CD4-positive, alpha-beta T cell treated with Interleukin-1 beta for 1 hour (primary cell): ENCODE measurements at places on chromosomes 6 and 20.

DNA sequence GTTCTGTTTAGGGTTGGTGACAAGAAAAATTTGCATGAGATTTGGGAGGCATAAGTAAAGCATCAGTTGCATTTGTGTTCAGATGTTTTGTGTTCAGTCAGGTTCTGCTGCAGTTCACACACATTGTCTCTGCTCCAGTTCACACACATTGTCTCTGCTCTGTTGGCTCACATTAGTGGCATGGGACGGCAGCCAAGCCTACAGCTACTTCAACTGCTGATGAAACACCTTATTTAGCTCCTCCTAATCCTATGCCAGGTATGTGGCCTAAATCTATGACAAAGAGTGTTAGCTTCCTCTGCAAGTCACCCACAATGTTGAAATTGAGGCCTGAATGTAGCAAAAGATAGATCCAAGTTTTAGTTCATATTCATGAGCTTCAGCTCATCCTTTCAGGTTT lies 278.1 kb upstream of the SYNCRIP start:
- no peak for DNase-seq

- no peak for DNase-seq
These were observed 36.5 kb upstream of the BCLAF1 start for GRCh38 chr6:136326038-136326553.

DNA sequence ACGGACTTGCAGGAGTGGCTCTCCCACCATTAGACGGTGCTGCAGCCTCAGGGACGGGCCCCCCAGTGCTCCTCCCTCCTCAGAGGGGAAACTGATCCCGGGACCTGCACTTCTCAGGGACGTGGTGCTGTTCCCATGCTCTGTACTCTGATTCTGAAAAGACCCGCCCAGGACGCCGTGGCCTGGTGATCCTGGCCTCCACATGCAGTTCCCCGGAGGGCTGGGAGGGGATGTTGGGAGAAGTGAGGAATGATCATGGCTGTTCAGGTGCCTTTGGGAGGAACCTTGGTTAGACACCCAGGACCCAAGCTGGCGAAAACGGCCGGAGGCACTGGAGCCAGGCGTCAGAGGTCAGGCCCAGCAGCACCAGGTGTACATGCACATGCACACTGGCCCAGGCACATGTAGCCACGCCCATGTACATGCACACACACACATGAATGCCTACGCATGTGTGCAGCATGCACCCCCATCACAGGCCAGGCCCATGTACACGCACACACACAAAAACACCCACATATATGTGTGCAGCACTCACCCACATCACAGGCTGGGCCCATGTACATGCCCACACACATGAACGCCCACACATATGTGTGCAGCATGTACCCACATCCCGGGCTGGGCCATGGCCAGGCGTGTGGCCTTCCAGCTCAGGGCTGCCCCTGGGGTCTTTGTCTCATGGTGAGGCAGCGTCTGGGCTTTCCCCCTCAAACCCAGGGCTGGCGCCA lies 52.6 kb upstream of the DACT2 start:
- no peak for DNase-seq

GRCh38 chr6:25655723-25656122 lies 3.7 kb downstream of the SCGN start:
- DNase-seq = no peak

- no peak for DNase-seq
These were observed 21.9 kb downstream of the NCOA7 start for GRCh38 chr6:125812394-125813292.

- DNase-seq = no peak
These were observed 90.9 kb downstream of the PDSS2 start for GRCh38 chr6:107368471-107368870.

DNA sequence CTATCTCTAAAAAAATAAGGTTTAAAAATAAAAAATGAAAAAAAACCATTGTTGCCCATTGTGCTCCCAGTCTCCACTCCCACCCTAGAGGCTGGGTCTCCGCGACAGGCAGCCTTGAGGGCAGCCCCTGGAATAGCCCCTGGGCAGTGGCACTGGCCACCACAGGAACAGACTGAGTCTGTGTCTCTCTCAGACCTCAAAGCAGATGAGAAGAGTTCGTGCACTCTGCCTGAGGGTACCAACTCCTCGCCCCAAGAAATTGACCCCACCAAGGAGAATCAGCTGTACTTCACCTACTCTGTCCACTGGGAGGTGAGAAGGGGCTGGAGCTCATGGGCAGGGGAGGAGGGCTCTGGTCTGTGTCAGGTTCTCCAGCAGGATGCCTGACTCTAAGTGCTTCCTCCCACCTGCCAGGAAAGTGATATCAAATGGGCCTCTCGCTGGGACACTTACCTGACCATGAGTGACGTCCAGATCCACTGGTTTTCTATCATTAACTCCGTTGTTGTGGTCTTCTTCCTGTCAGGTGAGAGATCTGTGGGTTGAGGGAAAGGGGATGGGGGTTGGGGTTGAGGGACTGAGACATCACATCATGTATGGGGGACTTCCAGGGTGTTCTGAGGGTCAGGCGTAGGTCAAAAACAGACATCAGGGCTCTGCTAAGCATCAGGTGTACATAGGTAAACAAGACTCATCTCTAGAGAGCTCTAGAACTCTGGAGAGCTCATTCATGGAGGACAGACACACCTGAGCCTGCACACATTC lies 35.6 kb downstream of the TM9SF4 start:
- DNase-seq = no peak

GRCh38 chr6:20652299-20653084 lies 118.2 kb downstream of the CDKAL1 start:
- DNase-seq = no peak

GRCh38 chr6:88013554-88013953 lies 34.1 kb upstream of the SPACA1 start:
- DNase-seq = no peak

DNA sequence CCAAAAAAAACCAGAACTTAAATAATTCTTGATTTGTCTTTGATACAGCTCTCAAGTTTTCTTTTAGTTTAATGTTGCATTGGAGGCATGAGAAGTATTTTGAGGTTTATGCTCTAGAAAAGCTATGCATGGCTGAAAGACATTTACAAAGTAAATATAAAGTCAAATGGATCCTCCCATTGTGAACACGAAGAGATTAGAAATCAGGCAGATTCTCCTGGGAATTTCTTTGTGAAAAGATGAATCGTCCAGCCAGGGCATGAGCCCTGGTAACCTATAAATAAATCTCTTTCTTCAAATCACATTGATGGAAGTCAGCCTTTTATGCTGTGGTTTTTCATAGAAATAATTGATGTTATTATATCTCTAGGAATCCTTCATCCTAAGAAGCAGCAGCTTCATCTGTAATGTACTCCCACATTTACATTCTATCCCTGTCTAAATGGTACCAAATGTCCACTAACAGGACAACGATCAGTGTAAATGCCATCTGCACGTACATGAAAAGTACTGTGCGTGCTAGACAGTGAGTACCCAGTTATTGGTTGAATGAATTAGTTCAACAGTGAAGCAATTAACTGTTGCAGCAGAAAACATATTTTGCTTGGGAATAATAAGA lies 143.6 kb downstream of the ALDH8A1 start:
- no peak for DNase-seq

- DNase-seq = no peak
These were observed 142.1 kb upstream of the SHLD1 start for GRCh38 chr20:5608104-5608441.

DNA sequence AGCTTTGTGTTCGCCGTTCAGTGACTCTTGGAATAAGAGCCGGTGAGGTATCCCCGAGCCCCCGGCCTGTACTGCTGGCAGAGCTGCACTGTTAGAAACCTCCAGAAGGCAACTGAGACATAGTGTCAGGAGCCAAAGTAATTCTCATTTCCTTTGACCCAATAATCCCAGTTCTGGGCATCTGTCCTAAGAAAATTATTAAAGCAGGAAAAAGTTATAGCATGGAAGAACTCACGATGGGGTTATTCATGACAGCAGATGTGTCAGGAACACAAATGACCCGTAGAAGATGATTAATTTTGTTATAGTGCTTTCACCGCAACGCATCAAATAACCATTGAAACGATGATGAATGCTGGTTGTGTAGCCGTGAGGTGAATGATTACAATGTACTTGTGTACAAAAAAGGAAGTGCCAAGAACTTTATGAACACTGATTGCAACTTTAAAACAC lies 20.3 kb downstream of the CYP21A2 start:
- no peak for DNase-seq

DNA sequence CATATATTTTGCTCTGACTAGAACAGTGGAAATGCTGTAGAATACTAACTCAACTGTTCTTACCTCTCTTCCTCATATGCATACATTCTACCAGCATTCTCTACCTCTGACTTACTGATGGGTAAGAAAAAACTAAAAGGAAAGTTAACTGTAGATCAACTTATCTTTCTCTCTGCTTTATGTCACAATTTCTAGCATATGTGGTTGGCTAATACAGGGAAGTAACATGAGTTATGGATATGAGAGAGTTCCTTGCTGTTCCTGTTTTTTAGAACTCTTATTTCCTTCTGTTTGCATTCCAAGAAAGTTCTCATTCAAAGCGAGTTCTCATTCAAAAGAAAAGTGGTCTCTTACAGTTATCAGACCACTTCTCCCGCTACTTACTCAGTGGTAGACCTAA lies 226.8 kb upstream of the SGK1 start:
- no peak for DNase-seq
